ENCODE measurements at places on chromosomes 3 and 15. TPM values are rescaled to one million over a fixed set of nuclear protein-coding genes. Genes with fewer than 3 reads are reported as not detected.

GRCh38 chr15:48498828-48499227 is 146.7 kb downstream of the FBN1 start:
- no peaks in the 10 kb centered on the region for H3K4me1 ChIP-seq
- H3K27ac ChIP-seq, result no peak overlapping the region
- no peaks in the 10 kb centered on the region for H3K36me3 ChIP-seq
- H3K4me3 ChIP-seq, result no peak overlapping the region
- H3K27me3 ChIP-seq, result no peaks in the 10 kb centered on the region

The TERC gene
- 18.6 TPM for total RNA-seq

The CATSPER2 gene
- 10.3 TPM for total RNA-seq

The CD80 gene
- 0.62 TPM for total RNA-seq

The SPINK8 gene
- total RNA-seq, result not detected

The FSD2 gene
- not detected for total RNA-seq

The CHRFAM7A gene
- 4.8 TPM for total RNA-seq
